ENCODE measurements at places on chromosomes 12 and 14.

- DNase-seq = no peak
These were observed 4.4 kb downstream of the NACA start for GRCh38 chr12:56720731-56721151.

DNA sequence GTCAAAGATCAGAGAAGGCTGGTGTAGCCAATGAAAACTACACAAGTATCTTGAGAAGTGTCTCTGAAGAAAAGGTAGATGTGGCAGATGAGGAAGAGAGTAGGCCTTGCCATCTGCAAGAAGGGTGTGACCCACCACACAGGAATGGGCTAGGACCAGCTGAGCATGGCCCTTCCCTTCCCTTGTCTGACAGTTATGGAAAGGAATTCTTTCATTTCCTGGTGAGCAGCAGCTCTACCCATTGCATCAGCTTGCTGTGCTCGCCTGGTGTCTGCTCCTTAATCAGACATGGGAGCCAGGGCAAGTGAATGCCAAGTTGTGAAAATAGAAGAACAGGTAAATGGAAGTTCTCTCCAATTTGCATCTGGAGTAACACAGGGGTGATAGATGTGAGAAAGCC, 145.2 kb upstream of the KRR1 start:
- DNase-seq = no peak

GRCh38 chr14:72822946-72823611, 70.8 kb downstream of the DPF3 start:
- DNase-seq = no peak

DNA sequence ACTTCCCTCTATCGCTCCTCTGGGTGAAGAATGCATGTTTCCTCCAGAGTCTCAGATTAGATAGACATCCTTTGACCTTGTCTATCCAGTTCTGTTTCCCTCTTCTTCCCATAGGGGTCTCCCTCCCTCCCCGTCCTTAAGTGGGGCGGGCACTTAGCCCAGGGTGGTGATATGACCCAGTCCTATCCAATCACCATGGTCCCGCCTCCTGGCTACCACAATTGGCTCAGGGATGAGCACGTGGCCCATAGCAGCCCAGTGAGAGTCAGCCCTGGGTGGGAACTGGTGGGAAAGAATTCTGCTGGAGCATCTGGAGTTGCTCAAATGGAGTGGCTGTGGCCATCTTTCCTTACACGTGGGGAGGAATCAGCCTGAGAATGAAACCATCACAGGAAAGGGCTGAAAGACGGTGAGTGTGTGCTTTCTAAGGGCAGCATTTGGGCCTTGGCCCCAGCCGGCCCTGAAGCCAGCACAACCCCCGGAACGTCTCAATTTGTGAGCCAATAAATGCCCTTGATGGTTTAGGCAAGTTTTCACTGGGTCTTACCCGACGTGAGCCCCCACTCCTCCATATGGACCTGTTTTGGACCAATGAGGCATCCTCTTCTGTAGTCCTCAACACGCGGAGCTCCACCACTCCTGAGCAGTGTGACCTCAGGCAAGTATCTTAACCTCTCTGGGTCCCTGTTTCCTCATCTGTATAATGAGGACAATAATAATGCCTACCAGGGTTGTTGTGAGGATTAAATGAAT, 14.4 kb upstream of the MLXIP start:
- no peak for DNase-seq

GRCh38 chr12:79858518-79858917, 76.4 kb downstream of the PPP1R12A start:
- DNase-seq = no peak

- DNase-seq = peak; percentile 4
These were observed 157.4 kb upstream of the FOXG1 start for GRCh38 chr14:28608851-28609828.

DNA sequence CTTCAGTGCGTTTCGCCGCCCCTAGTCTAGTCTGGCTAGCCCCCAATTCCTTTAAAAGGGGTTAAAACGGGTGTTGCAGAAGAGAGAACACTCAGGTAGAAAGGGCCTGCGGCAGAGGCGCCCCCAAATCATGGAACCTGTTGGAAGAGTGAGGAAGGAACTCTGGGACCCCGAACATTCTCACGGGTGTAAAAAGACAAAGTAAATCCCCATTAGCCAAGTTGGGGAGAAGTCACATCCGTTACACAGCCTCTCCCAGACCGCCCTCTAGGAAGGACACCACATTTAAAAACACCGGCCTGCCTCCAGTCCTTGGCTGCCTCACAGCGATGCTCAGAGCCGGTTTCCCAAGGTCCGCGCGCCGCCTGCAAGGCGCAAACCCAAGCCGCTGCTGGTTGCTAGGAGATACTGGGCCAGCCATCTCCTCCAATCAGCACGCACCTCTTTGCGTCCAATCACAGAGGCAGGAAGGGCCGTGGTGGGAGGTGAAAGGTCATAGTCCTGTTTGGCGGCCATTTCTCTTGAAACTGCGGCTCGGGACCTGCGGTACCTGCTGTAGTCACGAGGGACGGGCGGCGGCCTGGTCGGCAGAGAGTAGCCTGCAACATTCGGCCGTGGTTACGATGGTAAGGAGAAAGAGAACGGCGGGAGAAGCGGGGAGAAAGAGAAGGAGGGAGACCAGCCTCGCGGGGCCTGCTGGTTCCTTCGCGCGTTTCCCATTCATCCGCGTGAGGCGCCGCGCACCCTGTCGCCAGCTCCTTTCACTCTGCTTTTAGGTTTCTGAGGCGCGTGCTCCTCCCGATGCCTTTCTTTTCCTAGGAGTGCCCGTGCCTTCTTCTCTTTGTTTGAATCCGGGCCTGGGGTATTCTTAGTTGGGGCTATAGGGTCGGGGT, at the start of gene SNRPF:
Gene SNRPF, plus strand, starts transcription at position 502 of the 893 bp plus-strand sequence. Its CDS starts 122 bp downstream, at position 624.
- DNase-seq = peak; percentile 91

DNA sequence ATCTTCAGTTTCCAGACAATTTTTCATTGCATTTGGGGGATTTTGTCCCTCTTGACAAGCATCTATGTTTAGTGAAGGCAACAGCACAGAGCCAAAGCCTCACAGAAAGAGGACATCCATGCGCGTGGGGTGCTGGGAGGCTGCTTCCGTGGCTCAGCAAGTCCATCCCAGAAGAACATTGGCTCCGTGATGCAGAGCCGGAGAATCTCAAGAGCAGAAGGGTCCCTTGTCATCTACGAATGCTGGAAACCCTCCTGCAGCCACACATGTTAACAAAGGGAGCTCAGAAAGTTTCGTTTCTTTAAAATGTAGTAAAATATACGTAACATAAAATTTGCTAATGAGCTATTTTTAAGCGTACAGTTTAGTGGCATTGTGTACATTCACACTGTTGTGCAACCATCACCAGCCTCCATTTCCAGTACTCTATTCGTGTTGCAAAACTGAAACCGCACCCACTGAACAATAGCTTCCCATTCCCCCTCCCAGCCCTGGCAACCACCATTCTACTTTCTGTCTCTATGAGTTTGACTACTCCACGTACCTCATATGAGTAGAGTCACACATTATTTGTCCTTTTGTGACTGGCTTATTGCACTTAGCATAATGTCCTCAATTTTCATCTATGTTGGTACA, 185.9 kb downstream of the TTC7B start:
- DNase-seq = no peak

GRCh38 chr12:96876966-96877365, 30.1 kb upstream of the NEDD1 start:
- DNase-seq = no peak

- no peak for DNase-seq
These were observed 824 bp downstream of the CCDC177 start for GRCh38 chr14:69573831-69574262.

- no peak for DNase-seq
These were observed 1.9 kb upstream of the KRT18 start for GRCh38 chr12:52946797-52947547.

DNA sequence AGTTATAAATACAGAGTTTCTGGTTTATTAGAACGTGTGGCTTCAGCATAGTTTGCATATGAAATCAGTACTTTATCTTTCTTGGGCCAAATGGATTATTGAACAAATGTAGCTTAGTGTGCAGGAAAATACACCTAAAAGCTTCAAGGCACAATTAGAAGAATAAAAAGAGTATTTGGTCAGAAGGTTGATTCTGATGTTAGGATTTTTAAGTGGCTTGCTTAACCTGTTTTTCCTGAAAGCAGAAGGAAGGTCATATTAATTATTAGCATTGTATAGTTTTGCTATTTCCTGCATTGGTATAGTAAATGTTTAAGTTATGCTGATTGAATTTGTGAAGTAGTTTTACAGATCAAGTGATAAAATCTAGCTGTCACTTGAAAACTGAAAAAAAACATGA, 31.0 kb upstream of the GNS start:
- no peak for DNase-seq

DNA sequence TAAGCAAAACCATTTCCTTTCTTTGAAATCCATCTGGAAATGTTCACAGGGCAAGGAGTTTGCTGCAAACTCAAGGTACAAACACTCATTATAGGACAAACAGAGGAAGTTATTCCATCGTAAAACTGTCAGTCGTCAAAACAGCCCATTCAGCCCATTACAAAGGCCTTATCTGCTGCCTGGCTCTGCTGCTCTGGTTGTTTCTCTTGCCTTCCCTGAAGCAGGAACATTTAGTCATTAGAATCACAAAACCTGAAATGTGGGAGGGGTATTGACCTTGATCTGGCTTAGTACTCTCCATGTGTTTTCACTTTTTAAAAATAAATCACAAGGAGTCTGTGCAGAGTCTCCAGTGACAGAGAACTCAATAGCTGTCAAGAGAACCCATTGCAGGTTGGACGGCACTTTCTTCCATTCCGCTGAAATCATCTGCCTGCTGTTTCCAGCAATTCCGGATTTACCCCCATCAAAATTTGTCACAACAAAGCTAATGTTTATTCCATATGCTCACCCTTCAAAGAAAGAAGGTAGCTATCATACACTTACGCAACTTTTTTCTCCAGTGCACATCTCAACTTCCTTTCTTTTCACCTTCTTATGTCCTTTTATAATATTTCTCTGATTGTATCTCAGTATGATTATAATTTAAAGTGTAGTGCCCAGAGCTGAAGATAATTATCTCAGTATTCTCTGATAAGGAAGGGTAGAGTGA, 24.6 kb upstream of the ITPR2 start:
- DNase-seq = no peak

DNA sequence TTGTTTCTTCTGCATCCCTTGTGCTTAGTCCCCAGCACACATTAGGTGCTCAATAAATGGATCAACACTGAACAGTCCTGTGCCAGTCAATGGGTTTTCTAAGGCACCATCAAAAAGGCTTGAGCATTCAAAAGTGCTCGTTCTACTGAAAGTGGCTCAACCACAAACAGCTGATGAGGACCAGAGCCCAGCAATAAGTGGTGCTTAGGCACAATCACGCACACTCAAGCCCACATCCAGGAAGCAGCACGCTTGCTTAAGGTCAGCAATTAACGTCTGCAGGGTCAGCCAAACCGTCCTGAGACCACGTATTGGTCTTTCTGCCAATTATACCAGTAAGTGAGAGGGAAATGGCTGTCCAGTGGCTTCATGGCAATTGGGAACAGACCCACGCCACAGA, 56.5 kb downstream of the PRIMA1 start:
- no peak for DNase-seq

DNA sequence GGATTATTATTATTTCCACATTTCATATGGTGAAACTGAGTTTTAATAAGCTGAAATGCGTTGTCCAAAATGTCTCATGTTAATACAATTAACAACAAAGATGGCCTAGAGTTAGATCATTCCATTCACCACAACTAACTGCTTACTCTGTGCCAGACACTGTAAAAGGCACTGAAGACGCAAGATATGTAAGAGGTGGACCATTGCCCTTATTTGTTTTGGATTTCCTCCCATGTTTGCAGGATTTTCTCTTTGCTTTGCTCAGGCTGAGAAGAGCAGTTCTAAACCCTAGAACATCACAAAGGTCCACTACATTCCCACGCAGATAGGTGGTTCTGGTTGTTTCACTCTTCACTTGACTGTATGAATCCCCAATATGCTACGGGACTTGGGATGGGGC, 324.4 kb upstream of the KITLG start:
- no peak for DNase-seq

DNA sequence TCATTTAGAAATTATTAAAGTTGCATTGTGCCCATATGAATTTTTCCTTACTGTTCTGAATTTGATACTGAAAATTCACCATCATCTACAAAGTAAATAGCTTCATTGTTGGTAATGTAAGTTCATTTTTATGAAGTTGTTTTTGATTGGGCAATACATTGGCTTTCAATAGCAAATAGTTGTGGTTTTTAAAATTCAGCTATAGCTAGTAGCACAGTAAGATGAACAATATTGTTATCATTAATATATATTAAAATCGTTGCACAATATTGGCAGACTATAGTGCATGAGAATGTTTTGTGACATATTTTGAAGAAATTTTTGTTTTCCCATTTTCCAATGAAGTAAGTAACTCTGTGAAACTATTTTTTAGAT, 575.0 kb downstream of the PRKD1 start:
- DNase-seq = no peak

DNA sequence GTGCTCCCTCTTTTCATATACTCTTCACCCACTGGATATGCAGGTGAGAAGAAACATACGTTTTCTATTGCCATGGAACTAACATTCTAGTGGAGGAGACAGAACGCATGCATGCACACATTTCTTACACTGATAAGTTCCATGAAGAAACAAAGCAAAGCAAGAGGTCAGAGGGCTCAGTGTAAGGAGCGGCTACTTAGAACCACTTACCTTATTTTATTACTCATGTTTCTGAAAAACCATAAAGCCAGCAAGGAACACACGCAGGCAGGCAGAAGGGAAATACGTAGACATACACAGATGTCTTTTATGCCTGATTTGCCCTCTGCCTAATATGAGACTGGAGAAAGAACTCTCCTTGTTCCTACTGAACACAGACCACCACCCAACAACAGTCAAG, 362.9 kb downstream of the TMEM132D start:
- DNase-seq = no peak

GRCh38 chr14:26598672-26599131, 869 bp upstream of the NOVA1 start:
- no peak for DNase-seq

DNA sequence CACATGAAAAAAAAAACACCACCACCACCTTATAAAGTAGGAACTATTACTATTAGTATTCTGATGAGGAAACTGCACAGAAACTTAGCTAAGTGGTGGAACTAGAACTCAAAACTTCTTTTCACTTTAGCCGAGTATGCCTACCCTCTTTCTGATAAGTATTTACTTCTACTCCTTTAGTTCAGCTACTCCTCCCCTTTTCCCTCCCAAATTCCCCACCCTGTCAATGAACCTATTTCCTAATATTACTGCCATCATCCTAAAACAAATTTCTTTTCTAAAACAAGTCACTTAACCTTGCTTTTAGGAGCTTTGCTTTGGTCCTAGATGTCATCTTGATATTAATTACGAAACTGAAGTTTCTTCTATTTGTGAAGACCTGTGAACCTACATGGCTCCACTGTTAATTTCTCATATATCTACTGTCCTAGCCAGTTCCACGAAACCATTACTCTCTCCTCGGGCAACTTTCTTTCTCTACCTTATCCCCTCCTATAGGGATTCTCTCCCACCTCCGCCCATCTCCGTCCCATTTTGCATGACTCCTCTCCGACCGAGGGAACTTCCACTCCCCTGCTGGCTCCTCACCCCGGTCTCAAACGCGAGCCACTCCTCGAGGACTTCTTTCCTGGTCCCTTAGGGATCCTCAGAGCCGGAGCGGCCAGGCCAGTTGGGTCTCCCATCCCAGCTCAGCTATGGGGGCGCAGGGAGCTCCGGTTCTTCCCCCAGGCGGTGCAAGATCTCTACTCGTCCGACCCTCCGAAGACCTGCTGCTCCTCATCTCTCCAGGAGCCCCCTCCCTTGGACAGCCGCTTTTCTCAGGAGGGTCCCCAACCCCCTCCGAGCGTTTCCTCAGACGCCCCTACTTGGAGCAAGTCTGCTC, 1.1 kb downstream of the NUMB start:
- DNase-seq = no peak

GRCh38 chr14:55245657-55246268, 25.5 kb upstream of the FBXO34 start:
- no peak for DNase-seq

GRCh38 chr14:32865827-32866376, 72.8 kb upstream of the NPAS3 start:
- DNase-seq = no peak
